Umbilical cord (tissue), 2 donors: ENCODE measurements at places on chromosomes 1 and 21.

DNA sequence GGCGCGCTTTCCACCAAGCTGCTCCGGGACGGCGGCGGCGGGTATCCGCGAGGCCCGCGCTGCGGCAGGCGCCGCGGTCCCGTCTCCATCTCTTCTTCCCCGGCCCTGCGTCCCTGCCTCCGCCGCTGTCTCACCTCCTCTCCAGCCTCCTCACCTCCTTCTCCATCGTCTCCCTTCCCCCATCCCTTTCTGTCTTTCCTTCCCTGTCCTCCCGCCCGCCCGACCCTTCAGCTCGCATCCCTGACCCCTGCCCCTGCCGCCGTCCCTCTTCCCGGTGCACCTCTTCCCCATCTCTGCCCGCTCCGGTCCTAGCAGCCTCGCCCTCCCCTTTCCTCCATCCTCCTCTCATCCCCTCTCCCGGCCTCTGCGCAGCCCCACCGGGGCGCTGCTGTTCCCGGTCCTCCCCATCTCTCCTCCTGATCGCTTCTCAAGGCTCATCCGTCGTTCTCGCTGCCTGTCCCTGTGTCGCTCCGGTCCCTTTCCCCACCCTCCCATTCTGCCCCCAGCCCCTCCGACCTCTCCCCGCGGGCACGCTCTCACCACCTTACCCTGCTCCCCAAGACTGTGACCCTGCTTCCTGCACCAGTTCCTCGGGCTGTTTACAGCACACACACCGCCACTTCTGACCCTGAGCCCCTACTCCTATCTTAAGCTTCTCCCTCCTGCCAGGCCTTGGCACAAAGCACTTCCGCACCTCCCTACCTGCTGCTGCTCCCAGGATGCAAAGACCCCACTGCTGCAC is 760 bp upstream of the NPHP4 start:
- no peak for DNase-seq

DNA sequence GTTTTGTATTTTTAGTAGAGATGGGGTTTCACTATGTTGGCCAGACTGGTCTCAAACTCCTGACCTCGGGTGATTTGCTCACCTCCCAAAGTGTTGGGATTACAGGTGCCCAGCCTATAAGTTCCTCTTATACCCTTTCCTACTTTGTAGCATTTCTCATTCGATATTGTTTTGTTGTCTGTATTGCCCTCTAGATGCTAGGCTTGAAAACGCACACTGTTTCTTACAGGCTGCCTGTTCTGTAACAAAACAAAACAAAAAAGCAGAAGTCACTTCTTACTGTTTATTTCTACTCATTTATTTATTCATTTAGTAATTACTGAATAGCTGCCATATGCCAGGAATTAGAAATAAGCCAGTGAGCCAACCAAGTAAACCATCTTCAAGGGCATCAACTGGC is 136.9 kb upstream of the BMP8A start:
- DNase-seq: no peak

GRCh38 chr1:38505944-38506343 is 353.6 kb downstream of the RRAGC start:
- DNase-seq: no peak

- DNase-seq: no peak
Observed at GRCh38 chr1:171799166-171799565, 17.7 kb downstream of the METTL13 start.

- DNase-seq: no peak
Observed at GRCh38 chr21:21122680-21123079, 124.5 kb downstream of the NCAM2 start.

DNA sequence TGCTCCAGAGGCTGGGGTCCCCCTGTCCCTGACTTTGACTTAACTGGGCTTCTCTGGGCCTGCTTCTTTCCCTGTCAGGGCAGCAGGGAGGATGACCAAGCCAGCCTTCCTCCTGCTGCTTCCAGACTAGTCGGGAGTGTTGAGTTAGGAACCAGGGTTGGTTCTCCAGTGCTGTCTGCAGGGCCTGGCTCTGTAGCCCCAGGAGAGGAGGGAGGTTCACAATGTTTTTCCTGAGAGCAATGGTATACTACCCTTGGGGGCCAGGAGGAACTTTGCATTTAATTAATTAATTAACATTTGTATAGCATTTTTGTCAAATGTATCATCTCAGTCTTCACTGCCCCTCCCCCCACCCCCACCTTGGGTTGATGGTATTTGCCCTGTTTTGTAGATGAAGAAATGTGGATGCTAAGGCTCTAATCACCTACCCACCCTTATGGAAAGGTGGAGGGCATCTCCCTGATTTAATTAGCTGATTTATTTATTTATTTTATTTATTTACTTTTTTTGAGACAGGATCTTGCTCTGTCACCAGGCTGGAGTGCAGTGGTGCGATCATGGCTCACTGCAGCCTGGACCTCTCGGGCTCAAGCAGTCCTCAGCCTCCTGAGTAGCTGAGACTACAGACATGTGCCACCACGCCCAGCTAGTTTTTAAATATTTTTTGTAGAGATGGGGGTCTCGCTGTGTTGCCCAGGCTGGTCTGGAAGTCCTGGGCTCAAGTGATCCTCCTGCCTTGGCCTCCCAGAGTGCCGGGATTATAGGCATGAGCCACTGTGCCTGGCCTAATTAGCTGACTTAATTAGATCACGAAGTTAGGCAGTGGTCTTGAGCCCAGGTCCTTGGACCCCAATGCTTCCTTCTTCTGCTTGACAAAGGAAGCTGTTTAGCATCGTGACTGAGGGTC is 6.6 kb downstream of the H6PD start:
- no peak for DNase-seq

- no peak for DNase-seq
Observed at GRCh38 chr1:26297791-26298124, 8.7 kb downstream of the UBXN11 start.

- no peak for DNase-seq
Observed at GRCh38 chr1:228407106-228408040, 738 bp upstream of the TRIM11 start.

DNA sequence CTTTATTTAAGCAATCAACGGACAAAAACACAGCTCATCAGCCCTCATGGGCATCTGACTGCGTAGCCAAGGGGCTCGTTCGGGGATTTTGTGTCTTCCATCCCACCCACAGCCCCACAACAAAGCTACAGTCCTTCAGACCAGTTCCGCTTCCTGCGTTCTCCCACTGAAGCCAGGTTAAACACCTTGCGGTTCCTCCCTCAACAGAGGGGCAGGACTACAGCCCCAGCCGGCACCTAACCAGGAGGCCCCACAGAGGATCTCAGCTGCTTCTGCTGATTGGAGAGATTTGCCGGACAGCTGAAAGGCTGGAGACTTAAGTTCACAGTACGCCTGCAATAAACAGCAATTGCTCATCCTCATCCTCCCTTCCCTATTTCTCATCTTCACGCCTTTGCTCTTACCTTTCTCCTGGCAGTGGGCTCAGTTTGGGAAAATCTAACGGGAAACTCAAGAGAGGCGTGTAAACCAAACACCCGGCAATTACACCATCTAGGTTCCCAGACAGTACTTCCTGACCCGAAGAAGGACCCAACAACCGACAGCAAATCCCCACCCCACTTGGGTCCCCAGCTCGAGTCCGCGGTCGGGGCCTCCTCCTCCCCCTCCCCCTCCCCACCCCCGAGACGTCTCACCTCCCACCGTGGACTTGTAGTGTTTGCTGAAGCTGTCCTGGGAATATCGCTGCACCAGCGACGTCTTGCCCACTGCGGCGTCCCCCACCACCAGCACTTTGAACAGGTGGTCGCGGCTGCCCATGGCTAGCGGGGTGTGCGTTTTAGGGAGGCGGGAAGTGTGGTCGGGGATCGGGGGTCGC is 876 bp downstream of the RAB29 start:
- DNase-seq: peak; percentile 11

- DNase-seq: peak; percentile 81
Observed at GRCh38 chr1:39711104-39711965, 20.1 kb upstream of the HPCAL4 start.

DNA sequence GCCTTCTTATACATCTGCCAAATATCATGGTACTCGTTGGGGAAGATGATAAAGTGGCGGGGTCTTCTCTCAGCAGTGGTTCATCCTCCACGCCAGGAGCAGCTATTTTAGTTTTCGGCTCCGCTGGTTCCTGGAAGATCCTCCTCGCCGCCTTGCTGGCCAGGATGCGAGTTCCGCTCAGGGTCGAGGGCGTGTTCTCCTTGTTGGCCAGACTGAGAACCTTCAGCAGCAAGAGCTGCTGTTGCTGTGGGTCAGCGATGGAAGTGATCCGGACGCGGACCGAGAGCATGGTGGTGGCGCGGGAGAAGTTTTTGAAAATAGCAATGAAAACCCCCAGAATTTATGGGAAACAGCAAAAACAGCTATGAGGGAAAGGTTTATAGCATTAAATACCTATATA is 11.4 kb upstream of the CFAP126 start:
- DNase-seq: no peak

DNA sequence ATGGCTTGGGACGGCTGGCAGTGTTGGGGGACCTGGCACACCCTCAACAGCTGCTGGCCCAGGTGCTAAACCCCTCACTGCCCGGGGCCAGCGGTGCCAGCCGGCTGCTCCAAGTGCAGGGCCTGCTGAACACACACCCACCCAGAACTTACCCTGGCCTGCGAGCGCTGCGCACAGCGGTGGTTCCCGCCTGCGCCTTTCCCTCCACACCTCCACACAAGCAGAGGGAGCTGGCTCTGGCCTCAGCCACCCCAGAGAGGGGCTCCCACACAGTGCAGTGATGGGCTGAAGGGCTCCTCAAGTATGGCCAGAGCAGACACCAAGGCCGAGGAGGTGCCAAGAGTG is 67.9 kb downstream of the FMO4 start:
- DNase-seq: no peak

DNA sequence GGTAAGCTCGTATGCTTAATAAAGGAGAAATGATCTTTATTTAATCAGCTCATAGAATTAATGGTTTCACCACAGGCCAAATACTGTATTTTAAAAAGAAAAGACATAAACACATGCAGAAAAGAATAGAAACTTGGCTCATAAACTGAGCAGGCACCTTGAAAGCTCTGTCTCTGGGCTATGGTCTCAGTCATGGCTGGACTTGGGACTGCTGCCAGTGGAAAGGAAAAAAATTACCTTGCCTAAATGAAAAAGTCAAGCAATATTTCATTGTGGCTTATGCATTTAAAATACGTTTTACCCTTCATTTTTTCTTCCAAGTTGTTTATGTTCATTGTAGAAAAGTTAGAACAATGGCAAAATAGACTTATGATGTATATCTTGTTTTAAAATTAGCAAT is 8.0 kb downstream of the LRRC42 start:
- DNase-seq: no peak
